Colonic mucosa (tissue), 4 donors: ENCODE measurements at places on chromosomes 13 and 19. TPM values are rescaled to one million over a fixed set of nuclear protein-coding genes. Genes with fewer than 3 reads are reported as not detected.

Gene ZNF296
- total RNA-seq, result 3.4 TPM

Gene GPR12
- 0.30 TPM for total RNA-seq

Gene SIGLEC9
- 1.7 TPM for total RNA-seq

- no peak for DNase-seq
These were observed 9.0 kb downstream of the STARD13 start for GRCh38 chr13:33276570-33276969.

- DNase-seq, result no peak
These were observed 10.3 kb upstream of the CACNG7 start for GRCh38 chr19:53898636-53899341.

- no peak for DNase-seq
These were observed 12.6 kb downstream of the ZSCAN18 start for GRCh38 chr19:58085348-58085875.

GRCh38 chr13:57633141-57633949, 1.8 kb downstream of the PCDH17 start:
- DNase-seq, result no peak

DNA sequence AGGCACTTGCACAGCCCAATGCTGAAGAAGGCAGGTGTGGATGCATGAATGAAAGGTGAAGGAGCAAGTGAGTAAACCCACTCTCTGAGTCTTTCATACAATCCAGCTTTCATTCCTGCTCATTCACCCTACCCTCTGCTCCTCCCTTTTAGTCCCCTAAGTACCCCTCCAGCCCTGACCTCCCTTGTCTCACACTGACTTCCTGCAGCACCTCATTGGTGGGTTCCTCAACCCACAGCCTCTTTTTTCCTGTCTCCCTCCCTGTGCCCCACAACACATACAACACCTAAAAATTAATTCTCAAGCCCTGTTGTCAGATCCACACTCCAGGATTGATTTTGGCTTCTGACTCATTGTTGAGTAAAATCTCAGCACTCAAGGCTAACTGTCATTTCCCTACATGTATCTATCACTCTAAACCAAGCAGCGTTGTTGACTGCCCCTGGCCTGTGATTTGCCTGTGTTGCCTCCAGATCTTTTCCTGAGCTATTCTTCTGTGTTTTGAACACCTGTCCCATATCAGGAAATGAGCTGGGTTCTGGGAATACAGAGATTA, 177.3 kb upstream of the SERP2 start:
- no peak for DNase-seq

DNA sequence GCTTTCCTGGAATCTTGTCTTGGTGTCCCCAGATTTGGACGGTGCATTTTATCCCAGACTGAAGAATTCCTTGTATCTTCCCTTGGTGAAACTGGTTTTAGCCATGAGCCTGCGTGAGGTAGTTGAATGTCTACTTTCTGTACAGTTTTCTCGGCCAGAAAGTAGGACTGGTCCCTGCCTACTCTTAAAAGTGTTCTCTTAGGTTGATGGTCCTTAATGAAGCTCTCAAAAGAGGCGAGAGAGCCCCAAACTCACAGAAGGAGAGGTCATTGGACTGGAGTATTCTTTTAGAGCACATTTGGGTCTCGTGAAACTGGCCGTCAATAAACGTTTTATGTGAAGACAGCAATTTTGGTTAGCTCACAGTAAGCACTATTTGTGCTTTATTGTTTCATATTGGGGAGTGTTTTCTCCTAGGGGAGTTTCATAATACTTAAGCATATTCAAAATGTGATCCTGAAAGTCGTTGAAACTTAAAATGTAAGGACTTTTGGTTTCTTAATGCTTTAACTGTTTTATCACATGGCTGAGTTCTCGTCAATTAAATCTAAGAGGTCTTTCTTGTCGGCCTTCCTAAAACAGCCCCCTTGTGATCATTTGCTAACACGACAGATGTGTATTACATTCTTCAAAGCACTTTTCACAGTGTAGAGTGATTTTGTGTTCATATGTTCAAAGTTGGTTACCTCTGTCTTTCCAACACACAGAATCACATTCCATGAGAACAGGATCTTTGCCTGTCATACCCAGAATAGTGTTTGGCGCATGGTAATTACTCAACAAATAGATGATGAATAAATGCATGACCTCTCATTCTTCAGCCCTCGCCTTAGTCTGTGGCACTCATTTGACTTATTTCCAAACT, 889 bp downstream of the GTF2F2 start:
- no peak for DNase-seq

GRCh38 chr19:29292153-29292552, 79.2 kb upstream of the UQCRFS1 start:
- no peak for DNase-seq

- no peak for DNase-seq
These were observed 65.7 kb downstream of the DACH1 start for GRCh38 chr13:71801165-71801760.

GRCh38 chr13:58598241-58598640, 966.7 kb downstream of the PCDH17 start:
- no peak for DNase-seq

- DNase-seq, result no peak
These were observed 43.9 kb downstream of the TGDS start for GRCh38 chr13:94552095-94552494.

DNA sequence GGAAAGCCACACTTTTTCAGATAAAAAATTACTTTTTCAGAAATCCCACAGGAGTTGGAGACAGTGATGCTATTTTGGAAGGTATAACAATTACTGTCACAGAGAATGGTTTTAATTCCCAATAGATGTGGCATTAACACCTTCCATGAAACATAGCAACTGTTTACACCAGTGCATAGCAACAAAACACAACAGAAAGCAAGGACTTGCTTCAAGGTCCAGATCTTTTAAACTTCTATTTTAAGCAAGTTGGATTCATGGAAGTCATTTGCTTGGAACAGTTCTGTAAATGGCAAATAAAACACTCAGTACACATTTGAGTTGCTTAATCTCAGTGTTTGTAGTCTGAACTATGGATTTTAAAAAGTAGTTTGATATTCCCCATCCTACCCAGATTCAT, 385.9 kb upstream of the SPRY2 start:
- no peak for DNase-seq

DNA sequence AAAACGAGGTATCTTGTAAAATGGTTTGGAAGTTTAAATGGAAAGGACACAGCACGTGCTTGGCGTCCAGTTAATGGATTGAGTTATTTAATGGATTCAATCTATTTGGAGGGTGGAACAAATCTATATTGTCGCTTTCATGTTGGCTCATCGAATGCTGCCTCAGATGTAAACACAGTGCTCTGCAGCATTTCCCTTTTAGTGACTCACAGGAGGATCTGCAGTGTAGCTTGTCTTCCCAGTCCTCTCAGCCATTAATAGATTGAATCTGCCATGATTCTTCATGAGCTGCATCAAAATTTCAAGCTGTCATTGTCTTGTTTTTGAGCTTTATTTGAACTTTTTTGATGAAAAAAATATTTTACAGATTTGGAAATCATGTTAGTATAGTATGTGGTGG, 44.7 kb downstream of the DHRS12 start:
- DNase-seq, result no peak

- no peak for DNase-seq
These were observed 200.2 kb downstream of the COL4A1 start for GRCh38 chr13:110106726-110107125.

DNA sequence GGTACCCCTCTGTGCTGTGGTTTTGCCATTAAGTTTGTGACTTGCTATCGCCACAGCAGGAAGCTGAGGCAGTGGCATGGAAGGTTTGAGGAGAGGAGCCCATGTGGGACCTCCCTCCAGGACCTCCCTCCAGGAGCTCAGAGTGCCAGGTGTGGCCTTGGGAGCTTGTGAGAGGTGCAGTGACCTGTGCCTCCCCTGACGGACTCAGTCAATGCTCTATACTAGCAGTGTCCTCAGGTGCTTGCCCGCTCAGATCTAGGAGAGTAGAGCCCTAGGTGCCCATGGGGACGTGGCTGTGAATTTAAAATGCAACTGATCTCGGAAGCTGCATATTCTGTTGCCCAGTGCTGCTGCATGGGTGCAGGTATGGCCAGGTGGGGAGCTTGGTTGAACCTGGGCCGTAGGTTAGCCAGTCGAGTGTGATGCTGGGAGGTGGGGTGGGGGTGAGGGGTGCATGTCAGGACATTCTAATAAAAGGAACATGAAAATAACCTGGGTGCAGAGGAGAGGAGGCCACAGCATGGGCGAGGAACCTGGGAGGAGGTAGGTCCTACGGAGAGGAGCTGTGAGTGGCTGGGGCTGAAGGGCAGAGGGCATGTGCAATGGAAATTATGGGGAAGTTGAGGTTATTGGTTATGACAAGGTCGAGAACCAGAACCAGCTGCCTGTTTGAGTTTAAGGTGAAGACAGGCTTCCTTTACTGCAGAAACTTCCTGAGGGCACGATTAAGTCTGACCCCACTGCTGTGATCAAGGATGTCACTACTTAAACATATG, 41.6 kb downstream of the TEX29 start:
- no peak for DNase-seq

- DNase-seq, result no peak
These were observed 15.0 kb downstream of the PRODH2 start for GRCh38 chr19:35797663-35798062.

- DNase-seq, result no peak
These were observed 397.8 kb downstream of the SLITRK5 start for GRCh38 chr13:88068975-88069374.

- DNase-seq, result no peak
These were observed 4.9 kb upstream of the ERCC1 start for GRCh38 chr19:45428384-45429231.

- no peak for DNase-seq
These were observed 6.3 kb upstream of the POU4F1 start for GRCh38 chr13:78609464-78610205.
